Activated CD8-positive, alpha-beta memory T cell treated with anti-CD3 and anti-CD28 coated beads for 36 hours (primary cell): ENCODE measurements at places on chromosomes 3 and 15. TPM values are rescaled to one million over a fixed set of nuclear protein-coding genes. Genes with fewer than 3 reads are reported as not detected.

SEMA3G gene
- 0.19 TPM for total RNA-seq

CNTN4 gene
- total RNA-seq = not detected

THPO gene
- total RNA-seq = not detected

PRSS50 gene
- not detected for total RNA-seq
